ENCODE measurements at places on chromosomes 6 and 20.

GRCh38 chr6:84770521-84770920 lies 6.1 kb upstream of the TBX18 start:
- no peak for DNase-seq

- no peak for DNase-seq
These were observed 164.2 kb upstream of the TCF21 start for GRCh38 chr6:133724726-133725125.

GRCh38 chr6:9978480-9978879 lies 436.4 kb downstream of the TFAP2A start:
- no peak for DNase-seq

DNA sequence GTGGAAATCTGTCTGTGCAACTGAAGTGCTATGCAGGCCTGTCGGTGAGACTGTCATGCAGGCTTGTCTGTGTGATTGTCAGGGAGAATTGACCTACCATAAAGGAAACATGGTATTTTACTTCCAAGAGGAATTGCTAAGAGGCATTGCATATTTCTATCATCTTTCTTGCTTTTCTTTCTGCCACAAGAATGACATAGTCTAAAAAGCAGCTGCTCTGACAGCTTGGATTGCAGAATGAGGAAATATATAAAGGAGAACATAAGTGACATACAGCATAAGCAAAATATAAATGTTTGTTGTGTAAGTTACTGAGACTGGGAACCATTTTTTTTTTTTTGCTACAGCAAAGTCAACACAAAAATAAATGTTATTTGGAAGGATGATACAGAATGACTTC lies 105.1 kb downstream of the MANEA start:
- no peak for DNase-seq

DNA sequence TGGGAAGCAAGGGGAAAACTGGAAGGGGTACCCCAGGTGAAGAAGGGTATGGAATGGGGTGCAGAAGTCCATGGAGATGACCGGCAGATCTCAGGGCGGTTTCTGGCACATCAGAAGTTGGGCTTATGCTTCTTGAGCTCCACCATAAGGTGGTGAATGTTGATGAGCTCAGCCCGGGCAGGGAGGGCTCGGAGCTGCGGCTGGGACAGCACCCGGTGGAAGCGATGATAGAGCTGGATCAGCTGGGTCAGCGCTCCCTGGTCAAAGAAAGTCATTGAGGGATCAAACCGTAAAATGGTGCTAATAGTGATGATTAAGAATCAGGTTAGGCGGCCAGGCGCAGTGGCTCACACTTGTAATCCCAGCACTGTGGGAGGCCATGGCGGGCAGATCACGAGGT lies 20.9 kb downstream of the VPS52 start:
- DNase-seq = no peak

DNA sequence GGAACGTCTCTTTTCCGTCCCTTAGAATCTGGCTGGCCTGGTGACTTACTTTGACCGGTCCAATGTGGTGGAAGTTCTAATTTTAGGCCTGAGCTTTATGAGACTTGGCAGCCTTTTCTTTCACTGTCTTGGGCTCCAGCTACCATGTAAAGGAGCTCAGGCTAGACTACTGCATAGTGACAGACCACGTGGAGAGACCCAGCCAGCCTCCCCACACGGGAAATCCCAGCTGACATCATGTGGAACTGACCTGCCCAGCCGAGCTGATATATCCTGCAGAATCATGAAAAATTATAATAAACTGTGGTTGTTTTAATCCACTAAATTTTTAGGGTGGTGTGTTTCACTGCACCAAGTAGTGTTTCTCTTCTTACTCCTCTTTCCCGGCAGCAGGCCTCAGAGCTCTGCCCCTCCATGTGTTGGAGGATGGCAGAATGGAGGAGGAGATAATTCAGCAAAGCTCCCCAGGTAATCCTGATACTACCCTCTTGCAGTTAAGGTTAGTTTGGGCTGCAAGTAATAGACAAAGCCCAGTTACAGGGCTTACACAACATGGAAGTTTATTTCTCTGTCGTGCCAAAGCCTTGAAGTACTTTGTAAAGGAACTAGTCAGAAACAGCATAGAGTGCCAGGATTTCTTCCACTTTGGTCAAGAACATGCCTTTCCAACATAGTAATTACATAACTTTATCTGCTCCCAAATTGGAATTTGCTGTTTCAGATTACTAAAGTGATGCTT lies 87.5 kb downstream of the SH3BGRL2 start:
- DNase-seq = no peak

DNA sequence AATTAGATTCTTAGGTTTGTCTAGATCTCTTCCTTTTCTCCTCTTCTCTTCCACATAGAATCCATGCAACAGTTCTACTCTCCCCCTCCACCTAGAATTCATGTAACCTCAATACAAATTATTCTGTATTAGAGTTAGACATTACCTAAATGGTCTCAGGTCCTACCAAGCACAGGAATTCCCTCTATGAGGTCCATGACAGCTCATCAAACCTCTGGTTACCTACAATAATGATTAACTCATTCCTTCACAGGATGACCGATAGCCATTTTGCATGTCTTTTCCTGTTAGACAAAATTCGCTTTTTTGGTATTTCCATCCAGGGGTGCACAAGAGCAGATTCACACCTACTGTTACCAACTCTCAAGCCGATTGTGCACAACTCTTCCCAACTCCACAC lies 27.4 kb upstream of the BMP2 start:
- DNase-seq = no peak

GRCh38 chr20:13325033-13325432 lies 104.0 kb downstream of the ISM1 start:
- DNase-seq = no peak

DNA sequence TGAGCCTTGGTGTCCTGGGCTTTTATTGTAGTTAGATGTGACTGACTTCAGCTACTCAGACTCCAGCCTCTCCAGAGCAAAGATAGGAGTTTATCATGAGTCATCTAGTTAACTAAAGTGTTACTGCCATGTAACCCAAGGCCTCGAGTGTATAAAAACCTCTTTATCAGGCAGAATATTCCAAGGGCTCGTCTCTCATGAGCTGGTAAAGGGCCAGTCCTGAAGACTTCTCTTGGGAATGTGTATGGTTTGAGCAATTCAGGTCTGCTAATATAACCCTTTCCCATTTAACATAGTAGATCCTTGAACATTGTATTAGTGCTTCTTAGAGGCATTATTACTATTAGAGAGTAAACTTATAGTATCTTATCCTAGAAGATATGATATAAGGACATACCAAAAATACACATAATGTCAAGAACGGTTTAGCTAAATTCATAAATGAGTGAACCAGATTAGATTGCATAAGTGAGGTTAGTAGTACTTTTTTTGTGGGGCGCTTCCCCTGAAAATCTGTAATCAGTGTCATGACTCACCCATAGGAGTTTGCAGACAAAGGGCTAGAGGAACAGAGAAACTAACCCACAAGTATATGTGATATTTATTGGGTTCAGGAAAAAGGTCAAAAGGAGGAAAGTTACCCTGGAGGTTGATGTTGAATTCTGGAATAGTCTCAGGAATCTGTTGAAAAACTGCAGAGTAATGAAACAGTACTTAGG lies 16.0 kb downstream of the DSE start:
- no peak for DNase-seq

DNA sequence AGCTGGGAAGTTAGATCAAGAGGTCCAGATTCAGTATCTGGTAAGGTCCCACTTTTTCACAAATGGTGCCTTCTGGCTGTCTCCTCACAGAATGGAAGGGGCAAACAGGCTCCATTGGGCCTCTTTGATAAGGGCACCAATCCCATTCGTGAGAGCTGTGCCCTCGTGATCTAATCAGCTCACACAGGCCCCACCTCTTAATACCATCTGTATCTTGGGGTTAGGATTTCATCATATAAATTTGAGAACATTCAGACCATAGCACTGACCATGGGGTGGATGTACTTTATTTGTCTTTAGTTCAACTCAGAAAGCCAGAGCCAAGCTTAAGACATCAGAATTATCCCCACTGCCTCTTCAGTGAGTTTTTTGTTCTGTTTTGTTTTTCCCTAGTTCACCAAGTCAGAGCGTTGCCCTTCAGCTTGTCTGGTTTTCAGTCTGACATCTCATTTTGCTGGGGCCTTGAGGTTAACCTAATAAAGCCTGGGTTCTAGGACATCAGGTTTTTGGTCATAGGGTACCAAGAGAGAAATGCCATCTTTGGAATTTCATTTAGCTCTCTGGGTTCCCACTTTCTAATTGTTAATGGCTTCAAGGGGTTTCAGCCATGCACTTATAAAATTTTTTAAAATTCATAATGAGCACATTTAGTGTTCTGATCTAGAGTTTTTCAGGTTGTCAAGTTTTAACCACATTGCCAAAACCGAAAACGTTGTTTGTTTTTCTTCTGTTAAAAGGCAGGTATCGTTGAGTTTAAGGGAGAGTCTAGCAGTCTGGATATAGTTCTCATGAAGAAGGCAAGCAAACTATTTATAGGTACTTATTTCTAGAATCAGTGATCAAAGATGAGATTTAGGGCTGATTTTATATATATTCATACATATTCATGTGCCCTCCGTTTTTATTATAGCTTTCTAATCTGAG lies 19.0 kb downstream of the SENP6 start:
- no peak for DNase-seq

- no peak for DNase-seq
These were observed 18.1 kb upstream of the ZBP1 start for GRCh38 chr20:57638173-57638894.

GRCh38 chr6:20279608-20280287 lies 67.5 kb upstream of the MBOAT1 start:
- DNase-seq = no peak

GRCh38 chr20:8454137-8454712 lies 322.2 kb downstream of the PLCB1 start:
- DNase-seq = no peak

- DNase-seq = no peak
These were observed 29.5 kb downstream of the EEF1A1 start for GRCh38 chr6:73491377-73491776.

DNA sequence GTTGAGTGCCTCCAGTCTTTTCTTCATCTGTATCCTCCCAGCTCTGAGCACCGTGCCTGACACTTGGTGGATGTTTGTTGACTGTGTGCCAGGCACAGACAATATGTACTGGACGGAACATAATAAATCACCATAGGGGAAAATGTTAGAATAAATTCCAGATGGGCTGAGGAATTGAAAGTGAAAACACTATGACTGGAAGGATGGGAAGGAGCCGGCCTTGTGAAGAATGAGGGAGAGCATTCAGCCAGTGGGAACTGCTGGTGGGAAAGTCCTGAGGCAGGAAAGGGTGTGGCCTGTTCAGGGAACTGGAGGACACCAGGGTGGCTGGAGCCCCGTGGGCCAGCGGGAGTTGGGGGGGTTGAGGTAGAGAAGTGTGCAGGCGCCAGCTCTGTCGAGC lies 75.4 kb downstream of the MTHFD1L start:
- no peak for DNase-seq

DNA sequence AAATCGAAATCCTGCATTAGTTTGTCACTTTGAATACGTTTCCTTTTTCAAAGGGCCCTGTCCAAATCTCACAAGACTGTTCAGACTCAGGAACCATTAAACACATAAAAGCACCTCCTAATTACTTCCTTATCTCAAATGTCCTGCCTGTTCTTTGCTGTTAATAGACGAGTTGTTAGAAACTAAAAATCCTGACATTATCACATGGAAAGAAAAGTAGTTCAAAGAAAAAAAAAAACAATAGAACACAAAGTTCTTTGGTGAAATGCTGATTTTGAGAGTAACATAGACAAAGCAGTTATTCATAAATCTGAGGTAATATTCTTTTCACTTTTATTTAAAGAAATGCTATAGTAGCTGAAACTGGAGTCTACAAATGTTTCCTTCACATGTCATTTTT lies 12.1 kb upstream of the TAB2 start:
- DNase-seq = no peak

DNA sequence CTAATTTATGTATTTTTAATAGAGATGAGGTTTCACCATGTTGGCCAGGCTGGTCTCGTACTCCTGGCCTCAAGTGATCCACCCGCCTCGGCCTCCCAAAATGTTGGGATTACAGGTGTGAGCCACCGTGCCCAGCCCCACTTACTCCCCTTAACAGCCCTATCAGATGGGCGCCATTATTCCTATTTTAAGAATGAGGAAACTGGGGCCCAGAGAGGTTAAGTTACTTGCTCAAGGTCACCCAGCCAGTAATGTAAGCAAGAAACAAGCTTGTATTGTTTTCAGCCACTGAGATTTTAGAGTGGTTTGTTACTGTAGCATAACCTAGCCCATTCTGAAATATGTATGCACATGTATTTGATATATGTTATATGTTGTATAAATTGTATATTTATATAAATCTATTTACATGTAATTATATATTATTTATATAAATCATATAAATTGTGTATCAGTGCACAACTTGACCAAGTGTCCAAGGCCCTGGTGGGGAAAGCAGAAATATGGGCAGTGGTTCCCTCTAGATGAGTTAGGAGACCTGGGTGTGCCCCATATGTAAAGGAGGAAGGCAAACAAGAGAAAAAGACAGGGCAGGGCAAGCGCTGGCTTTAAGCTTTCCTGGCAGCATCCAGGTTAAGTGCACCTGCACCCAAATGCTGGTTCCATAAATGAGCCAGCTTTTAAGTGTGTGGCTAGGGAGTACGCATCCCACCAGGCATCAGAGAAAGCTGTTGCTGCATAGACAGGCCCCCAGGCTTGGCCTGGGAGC lies 1.2 kb upstream of the GUCA1A start:
- DNase-seq = no peak

- no peak for DNase-seq
These were observed 330.8 kb downstream of the BCKDHB start for GRCh38 chr6:80437221-80437620.

GRCh38 chr6:52595000-52595795 lies 18.3 kb upstream of the TRAM2 start:
- DNase-seq = no peak

GRCh38 chr6:118317581-118318563 lies 230.2 kb upstream of the PLN start:
- no peak for DNase-seq

GRCh38 chr20:672963-673602 lies 2.5 kb downstream of the SCRT2 start:
- DNase-seq = no peak

DNA sequence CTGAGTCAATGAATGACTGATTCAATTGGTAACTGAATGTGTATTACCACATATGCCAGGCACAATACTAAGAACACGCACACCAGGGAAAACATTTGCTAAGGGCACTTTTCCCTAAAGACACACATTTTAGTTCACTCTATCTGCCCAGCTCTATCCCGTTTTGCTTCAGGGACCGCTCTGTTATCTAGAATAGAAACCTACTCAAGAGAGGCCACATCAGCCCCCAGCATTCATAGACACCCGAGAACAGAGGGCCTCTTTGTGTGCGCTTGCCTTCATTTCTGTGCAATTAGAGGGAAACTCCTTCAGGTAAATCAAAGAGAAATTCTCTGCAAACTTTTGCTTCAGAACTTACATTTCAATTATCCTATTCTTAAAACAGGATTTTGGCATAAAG lies 50.3 kb downstream of the DZANK1 start:
- no peak for DNase-seq

DNA sequence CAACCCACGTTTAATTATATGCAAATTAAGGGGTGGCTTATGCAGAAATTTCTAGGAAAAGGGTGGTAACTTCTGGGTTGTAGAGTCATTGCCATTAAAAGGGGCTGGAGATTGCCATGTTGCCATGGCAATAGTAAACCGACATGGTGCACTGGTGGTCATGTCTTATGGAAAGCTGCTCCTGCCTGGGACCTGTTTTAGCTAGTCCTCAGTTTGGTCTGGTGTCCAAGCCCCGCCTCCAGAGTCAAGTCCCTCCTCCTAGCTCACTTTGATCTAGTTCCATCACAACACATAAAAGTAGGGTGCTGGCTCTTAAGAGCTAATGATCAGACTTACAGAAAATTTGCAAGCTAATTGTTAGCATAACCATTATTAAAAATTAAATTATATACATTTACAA lies 5.3 kb downstream of the SLC22A2 start:
- DNase-seq = no peak

Data from bone marrow (tissue), 2 donors.